ENCODE measurements at places on chromosomes 4 and X.

DNA sequence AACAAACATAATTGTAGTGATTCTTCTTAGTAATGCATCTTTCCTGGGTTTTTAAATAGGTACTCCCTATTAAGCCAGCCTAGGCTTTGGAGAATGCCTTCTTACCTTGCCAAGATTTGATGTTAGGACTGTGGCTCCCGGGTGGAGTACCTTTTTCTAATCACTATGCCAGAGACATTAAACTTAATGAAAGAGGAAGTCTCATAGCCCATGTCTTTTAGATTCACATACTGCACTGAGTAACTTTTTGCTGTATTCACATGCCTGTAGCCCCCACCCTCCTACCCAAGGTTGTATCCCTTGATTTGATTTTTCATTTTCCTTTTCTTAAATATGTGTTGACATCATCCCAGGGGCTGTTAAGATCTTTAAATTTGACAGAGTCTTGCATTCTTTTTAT, 104.2 kb upstream of the TLR2 start:
- peaks cover 32% of the 10 kb centered on the region for H3K36me3 ChIP-seq
- H3K27me3 ChIP-seq, result no peaks in the 10 kb centered on the region
- DNase-seq, result no peak
- H3K4me1 ChIP-seq, result peaks cover 15% of the 10 kb centered on the region
- H3K4me3 ChIP-seq, result no peak overlapping the region

GRCh38 chr4:110681381-110681780, 58.5 kb upstream of the PITX2 start:
- H3K4me3 ChIP-seq, result no peak overlapping the region

- DNase-seq, result no peak
- H3K27ac ChIP-seq, result no peak overlapping the region
- no peaks in the 10 kb centered on the region for H3K27me3 ChIP-seq
- H3K4me3 ChIP-seq, result no peak overlapping the region
- H3K36me3 ChIP-seq, result peaks cover 56% of the 10 kb centered on the region
- peaks cover 13% of the 10 kb centered on the region for H3K4me1 ChIP-seq
Measured at GRCh38 chrX:47204970-47205369, 11.3 kb downstream of the UBA1 start.

- no peak for DNase-seq
- H3K36me3 ChIP-seq, result no peaks in the 10 kb centered on the region
- H3K27me3 ChIP-seq, result no peaks in the 10 kb centered on the region
- H3K4me1 ChIP-seq, result peaks cover 39% of the 10 kb centered on the region
- H3K4me3 ChIP-seq, result no peak overlapping the region
Measured at GRCh38 chr4:10460313-10461047, 3.3 kb upstream of the ZNF518B start.

GRCh38 chr4:157357887-157358286, 137.4 kb downstream of the GRIA2 start:
- H3K27me3 ChIP-seq, result no peaks in the 10 kb centered on the region
- no peaks in the 10 kb centered on the region for H3K36me3 ChIP-seq
- no peak overlapping the region for H3K4me3 ChIP-seq
- no peak overlapping the region for H3K27ac ChIP-seq

GRCh38 chr4:168648929-168649328, 152.1 kb downstream of the PALLD start:
- H3K4me3 ChIP-seq, result no peak overlapping the region
- DNase-seq, result no peak
- no peaks in the 10 kb centered on the region for H3K36me3 ChIP-seq
- no peaks in the 10 kb centered on the region for H3K4me1 ChIP-seq

DNA sequence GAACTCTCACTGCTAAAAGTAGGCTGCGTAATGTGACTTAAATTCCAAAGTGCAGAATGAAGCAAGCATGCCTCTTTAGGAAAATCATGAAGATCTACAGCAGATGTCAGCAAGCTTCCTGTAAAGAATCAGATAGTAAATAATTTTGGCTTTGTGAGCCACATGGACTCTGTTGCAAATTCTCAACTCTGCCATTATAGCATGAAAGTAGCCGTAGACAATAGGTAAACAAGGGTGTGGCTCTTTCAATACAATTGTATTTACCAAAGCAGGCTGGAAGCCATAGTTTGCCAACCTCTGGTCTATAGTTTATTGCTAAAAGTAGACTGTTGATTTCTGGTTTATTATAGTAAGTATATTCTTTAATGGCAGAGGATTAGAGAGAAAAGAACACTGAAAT, 80.3 kb upstream of the FAM9B start:
- no peak overlapping the region for H3K27ac ChIP-seq
- no peaks in the 10 kb centered on the region for H3K27me3 ChIP-seq
- DNase-seq, result no peak
- no peak overlapping the region for H3K4me3 ChIP-seq
- H3K36me3 ChIP-seq, result no peaks in the 10 kb centered on the region

DNA sequence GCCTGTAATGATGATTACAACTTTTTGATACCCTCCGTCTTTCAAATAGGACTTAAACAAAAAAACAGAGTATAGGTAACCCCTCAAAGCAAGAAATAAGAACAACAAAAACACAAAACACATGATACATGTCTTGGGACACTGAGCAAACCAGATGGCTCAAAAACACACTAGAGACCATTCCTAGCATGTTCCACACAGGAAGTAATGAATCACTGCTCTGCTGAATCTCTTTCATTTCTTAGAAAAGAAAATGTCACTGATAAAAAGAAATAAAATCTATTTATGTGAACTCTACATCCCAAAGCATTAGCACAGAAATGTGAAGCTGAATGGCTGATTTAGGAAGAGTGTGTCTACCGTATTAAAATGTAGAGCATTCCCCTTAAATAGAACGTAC, 134.5 kb upstream of the IL15 start:
- H3K27me3 ChIP-seq, result no peaks in the 10 kb centered on the region
- H3K27ac ChIP-seq, result no peak overlapping the region
- no peak for DNase-seq
- H3K4me3 ChIP-seq, result no peak overlapping the region

- no peaks in the 10 kb centered on the region for H3K4me1 ChIP-seq
- no peak for DNase-seq
- H3K27ac ChIP-seq, result no peak overlapping the region
- H3K4me3 ChIP-seq, result no peak overlapping the region
- no peaks in the 10 kb centered on the region for H3K27me3 ChIP-seq
- no peaks in the 10 kb centered on the region for H3K36me3 ChIP-seq
Measured at GRCh38 chrX:19795307-19795706, 92.1 kb downstream of the SH3KBP1 start.

DNA sequence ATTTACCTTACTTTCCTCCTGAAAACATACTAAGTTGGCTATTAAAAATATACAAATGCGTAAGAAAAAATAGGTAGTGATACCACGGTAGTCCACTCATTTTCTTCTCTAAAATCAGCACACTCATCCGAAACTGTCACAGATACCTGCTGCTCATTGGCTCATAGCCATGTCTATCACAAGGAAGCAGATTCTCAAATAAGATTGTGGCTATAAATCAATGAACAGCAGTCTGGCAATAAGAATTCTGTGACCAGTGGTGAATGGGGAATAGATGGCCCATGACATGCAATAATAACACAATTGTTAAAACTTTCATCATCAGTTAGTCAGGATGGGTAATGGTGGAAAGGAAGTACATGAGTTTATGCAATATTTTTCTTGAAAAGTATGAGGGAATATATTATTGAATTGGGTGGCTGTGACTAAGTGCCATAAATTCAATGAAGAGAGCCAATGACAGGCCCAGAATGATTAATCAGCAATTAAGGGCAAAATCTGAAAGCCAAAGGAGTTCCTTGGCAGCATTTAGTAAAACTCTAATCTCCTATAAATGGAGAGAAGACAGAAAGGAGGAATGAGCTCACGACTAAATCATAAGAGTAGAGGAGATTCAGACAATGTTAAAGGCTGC, 202.3 kb upstream of the NEIL3 start:
- H3K27me3 ChIP-seq, result no peaks in the 10 kb centered on the region
- no peak for DNase-seq
- no peaks in the 10 kb centered on the region for H3K4me1 ChIP-seq
- no peaks in the 10 kb centered on the region for H3K36me3 ChIP-seq
- H3K27ac ChIP-seq, result no peak overlapping the region
- H3K4me3 ChIP-seq, result no peak overlapping the region
